ENCODE measurements at places on chromosomes 16 and 17.

- DNase-seq = no peak
These were observed 5.5 kb downstream of the GALK1 start for GRCh38 chr17:75759457-75759856.

- DNase-seq = no peak
These were observed 9.3 kb upstream of the MAF start for GRCh38 chr16:79609861-79610260.

- DNase-seq = no peak
These were observed 217.8 kb upstream of the GSE1 start for GRCh38 chr16:85395207-85395912.

DNA sequence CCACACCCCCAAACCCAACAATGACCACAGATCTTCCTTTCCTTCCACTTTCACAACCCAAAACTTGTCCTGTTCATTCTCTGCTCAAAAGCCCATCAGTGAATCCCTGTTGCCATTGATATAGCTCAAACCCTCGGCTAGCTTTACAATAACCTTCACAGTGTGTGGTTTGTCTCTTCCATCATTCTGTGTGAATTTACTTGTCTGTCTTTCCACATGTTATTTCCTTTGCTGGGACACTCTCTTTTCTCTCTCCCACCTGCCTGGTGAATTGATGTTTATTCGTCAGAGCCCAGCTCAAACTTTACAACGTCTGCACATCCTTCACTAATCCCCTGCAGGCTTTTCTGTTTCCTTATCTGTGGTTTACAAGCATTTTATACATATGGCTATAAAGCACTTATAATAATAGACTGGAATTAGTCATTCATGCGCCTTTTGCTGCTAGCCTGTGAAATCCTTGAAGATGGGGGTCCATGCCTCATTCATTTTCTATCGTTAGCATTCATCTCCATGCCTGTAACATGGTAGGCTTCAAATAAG lies 114.4 kb downstream of the CDH13 start:
- no peak for DNase-seq

- no peak for DNase-seq
These were observed 29.9 kb downstream of the NKD1 start for GRCh38 chr16:50578137-50578536.

DNA sequence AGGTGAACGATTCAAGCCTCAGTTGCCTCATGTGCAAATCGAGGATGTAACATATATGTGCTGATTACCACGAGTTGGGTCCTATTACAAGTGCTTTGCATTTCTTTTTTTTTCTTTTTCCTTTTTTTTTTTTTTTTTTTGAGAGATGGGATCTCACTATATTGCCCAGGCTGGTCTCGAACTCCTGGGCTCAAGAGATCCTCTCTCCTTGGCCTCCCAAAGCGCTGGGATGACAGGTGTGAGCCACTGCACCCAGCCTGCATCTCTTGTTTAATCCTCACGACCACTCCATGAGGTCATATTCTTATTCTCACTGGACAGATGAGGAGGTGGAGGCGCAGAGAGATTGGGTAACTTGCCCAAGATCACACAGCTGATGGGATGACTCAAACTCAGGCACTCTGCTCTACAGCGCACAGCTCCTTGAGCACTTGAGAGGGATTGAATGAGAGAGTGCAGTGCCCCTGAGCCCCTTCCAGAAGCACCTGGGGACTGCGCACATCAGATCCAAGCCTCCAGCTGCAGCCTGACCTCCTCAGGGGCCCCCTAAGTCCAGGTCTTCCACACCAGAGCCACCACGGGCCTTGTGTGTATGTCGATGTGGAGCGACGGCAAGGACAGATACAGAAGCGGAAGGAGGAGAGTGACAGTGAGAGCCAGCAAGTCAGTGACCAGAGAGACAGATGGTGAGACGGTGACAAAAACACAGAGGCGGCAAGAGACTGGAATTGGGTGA lies 4.9 kb downstream of the STX1B start:
- DNase-seq = no peak

DNA sequence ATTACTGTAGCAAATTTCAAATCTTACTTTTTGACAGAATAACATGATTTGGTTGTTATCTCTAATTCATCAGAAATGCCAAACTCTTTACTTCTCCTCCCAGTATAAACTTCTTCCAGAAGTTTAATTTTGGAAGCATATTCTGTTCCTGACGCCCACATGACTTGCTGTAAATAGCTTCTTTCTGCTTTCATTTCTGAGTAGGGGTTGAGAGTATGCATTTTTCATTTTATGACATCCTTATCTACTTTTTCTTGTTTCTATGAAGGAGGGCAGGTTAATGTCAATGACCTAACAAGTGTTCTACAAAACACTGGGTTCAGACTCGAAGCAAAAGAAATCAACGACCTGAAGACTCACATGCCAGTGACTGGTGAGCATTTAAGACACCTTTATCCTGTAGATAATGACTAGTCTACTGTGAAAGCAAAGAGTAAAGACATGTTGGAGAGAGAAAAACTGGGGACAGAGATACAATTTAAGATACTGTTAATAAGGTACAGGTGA lies 36.5 kb upstream of the EFCAB3 start:
- no peak for DNase-seq

DNA sequence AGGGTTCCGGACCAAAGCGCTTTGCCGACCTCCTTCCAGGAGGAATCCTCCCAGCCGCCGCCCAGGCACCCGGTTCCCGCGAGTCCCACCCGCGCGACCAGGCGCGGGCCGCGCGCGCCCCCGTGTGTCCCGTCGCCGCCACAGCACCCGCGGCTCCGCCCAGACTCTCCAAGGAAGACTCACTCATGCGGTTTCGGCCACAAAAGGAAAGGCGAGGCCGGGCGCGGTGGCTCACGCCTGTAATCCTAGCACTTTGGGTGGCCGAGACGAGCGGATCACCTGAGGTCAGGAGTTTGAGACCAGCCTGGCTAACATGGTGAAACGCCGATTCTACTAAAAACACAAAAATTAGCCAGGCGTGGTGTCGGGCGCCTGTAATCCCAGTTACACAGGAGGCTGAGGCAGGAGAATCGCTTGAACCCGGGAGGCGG lies 3.5 kb upstream of the PKMYT1 start:
- DNase-seq = no peak

DNA sequence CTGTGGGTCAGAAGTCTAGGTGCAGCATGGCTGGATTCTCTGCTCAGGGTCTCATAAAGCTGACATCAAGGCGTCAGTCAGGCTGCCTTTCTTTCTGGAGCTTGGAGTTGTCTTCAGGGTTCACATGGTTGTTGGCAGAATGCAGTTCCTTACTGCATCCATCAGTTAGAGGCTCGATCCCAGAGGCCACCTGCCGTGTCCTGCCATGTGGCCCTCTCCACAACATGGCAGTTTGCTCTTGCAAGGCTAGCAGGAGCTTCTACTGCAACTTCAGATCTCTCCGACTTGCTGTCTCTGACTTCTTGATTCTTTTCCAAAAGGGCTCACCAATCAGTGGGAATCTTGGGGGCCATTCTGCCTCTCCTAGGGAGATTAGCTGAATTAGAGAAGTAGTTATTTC lies 11.9 kb downstream of the PITPNC1 start:
- DNase-seq = no peak

DNA sequence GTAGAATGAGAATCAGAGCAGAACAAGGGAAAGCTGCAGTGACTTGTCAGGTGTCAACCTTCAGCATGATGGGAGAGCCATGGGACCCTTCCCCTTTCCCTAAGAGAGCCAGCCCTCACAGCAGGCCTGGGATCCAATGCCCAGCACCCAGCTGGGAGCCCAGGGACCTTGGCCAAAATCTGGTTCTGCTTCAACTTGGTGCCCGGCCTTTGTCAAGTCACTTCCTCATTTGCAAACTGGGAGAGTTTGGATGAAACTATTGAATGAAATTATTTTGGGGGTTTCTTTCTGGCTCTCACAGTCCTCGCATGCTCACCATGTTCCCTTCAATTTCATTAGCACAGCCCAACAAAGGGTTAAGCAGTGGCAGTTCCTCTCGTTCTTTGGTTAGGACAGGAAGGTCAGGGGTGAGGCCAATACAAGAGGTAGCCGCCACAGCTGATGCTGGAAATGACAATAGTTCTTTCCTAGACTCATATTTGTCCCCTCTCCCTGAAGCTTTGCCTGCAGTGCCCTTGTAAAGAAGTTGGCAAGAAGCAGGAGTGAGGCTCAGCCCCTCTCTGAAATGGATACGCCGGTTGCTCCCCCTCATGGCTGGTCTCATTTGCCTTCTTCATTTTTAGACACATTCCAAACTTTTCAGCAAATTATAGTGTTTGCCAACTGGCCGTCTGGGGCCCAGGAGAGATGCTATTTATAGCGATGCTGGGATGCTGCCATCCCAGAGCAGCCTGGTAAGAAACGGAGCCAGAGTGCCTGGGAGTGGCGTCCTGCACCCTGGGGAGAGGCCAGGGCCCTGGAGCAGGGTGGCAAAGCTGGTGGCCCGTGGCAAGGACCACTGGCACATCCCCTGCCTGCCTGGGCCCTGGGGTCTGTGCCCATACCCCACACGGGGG lies 34.5 kb upstream of the MEOX1 start:
- DNase-seq = no peak

DNA sequence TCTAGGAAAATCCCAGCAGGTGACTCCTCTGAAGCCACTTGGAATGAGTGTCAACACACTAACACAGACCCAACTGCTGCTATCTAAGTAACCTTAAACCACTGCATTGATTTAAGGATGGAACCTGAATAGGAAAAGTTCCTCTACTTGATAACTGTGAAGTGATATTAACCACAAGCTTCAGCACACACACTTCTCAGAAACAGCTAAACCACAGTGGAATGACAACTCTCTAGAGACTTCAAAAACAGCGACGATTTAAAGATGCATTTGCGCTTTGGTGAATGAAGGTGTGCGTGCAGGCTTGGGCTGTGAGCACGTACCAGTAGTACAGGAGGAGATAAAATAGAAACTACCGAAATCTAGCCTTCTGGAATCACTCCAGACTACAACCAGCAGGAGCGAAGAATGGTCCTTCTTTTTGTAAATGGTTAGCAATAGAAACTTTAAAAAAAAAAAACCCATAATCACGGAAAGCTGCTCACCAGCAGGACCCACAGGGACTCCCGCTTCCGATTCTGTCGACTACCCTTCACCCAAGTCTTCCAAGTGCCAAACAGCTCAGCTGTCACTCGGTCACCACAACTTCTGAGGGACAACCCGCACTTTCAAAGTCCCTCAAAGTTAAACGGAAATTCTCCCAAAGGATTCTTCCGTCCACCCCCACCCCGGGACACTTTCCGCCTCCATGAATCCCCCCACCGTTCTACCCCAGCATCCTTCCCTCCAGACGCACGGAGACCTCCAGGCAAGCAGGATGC lies 137.7 kb upstream of the CORO6 start:
- peak; percentile 92 for DNase-seq

DNA sequence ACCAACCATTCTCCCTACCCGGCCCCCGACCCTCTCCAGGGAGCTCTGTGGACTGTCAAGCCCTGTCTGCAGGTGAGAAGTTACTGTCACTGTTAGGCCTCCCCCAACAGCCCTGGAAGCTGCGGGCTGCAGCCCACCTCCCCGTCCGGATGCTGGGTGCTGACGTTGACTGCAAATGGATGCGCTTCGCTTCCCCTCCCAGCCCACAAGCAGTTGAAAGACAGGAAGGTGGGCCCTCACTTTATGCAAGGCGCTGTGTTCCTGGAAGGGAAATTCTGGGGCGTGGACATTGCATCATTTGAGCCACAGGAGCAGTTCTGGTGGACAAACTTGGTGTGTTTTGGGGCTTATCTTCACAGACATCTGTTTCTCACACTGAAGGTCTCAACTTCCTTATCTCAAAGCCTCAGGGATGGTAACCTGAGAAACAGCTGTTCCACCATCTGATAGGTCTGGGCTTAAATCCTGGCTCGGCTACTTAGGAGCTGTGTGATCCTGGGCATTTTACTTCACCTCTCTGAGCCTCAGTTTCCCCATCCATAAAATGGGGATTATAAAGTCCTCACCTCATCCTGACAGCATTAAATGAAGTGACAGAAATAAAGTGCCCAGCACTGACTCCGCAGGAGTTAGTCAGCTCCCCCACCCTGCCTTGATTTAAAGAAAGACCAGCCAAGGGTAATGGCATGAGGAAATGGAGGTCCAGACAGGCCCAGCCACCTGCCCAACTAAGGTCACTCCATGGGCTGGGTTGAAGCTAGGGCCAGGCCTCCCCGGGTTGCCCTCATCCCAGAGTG lies 4.6 kb upstream of the DRC7 start:
- DNase-seq = peak; percentile 97

GRCh38 chr16:87344931-87345631 lies 27.9 kb upstream of the C16orf95 start:
- DNase-seq = peak; percentile 87

GRCh38 chr16:15641753-15642556 lies 999 bp downstream of the MARF1 start:
- DNase-seq = no peak

DNA sequence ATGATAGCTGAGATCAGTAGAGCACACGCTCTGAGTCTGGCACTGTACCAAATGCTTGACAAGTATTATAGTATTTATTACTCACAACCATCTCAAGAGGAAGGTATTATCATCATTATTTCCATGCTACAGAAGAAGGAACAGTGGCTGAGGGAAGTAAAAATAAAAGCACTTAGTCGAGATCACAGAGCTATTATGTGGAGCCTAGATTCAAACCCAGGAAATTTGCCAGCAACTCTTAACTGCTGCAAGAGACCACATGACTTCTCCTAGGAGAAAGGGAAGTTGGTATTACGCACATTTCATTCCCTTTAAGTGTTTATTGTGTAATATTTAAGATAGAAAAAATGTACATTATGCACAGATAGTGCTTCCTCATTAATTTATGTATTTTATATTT lies 1.0 kb upstream of the RHOT1 start:
- DNase-seq = no peak

- DNase-seq = no peak
These were observed 15.3 kb downstream of the MLYCD start for GRCh38 chr16:83914091-83914710.

GRCh38 chr16:4796982-4797804 lies 2.0 kb downstream of the SMIM22 start:
- no peak for DNase-seq

DNA sequence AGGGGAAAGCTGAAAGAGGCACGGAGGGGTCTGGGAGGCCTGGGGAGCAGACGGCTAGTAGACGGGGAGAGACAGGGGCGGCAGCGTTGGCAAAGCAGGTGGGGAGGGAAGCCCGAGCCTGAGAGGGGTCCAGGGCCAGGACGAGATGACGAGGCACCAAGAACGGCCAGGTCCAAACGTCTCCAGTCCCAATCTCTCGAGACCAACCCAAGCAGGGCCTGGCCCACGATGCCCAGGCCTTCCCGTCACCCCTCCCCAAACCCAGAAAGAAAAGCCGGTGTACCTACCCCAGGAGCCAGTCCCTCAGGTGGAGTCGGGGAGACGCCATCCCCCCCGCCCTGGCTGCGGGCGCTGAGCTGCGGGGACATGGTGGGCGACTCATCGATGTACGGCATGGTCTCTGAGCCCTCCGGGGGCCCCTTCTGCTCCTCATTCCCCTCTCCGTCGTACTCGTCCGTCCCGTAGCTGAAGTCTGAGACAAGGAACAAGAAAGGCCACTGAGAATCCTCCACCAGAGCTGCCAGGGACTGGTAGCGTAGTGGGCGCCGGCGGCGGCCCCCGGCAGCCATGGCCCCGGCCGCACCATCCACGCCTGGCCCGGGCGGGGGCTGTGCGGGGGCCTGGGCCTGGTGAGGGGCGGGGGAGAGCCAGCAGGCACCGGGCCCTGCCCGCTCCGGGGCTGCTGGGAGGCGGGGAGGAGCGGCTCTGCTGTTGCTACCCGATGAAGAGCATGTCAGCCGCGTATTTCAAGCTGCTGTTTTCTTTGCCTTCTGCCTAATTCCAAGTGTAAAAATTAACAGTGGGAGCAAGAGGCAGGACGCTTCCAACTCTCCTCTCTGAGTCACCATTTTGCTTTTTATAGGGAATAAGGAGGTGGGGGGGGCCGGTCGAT lies 54.6 kb downstream of the ABR start:
- no peak for DNase-seq

GRCh38 chr16:24308200-24308599 lies 52.1 kb downstream of the CACNG3 start:
- DNase-seq = no peak

GRCh38 chr17:35695613-35696012 lies 35.8 kb upstream of the RASL10B start:
- DNase-seq = no peak

Data from Jurkat, Clone E6-1 (cell line).